ENCODE measurements at places on chromosomes 2 and 18.

GRCh38 chr2:126898636-126899035, at the start of gene TEX51:
Gene TEX51, plus strand, starts transcription at chr2:126898890. Its CDS starts 29 bp downstream, at chr2:126898919.
- no peak for DNase-seq

DNA sequence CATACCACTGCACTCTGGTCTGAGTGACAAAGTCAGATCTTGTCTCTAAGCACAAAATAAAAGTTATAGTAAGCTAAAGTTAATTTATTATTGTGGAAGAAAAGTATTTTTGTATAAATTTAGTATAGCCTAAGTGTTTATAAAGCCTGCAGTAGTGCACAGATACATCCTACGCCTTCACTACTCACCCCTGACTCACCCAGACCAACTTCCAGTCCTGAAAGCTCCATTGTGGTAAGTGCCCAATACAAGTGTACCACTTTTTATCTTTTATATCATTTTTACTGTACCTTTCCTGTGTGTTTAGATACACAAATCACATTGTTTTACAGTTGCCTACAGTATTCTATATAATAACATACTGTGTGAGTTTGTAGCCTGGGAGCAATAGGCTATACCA, 57.5 kb downstream of the UBE2E3 start:
- no peak for DNase-seq

DNA sequence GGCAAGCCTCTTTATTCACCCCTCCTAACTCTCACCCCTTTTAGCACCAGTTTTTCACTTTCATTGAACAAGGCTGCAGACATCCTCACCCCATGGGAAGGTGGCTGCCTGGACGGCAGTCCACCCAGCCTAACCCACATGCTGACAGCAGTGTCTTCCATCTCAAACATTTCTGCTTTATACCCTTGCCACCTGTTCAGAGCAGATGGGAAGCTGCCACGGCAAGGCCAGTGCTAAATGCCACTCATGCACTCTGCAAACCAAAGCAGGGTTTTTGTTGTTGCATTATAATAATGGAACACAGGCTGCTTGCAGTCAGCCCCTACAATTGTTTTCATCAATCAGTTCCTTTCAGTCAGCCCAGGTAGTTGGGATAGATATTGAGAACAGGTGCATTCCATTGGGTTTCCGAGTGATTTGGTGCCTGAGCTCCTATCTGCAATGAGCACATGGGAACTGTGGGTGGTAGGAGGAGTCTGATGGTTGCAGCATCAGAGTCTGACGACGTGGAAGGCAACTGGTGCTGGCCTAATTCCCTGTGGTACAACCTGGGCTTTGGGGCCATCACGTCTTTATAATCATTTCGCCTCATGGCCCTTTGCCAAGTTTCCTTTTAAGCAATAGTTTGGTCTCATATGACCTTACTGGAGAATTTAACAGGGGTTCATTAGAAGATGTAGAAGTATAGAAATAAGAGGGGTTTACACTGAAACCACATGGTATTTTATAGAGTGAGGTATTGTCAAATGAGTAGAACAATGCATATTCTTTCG, 252.5 kb upstream of the SP5 start:
- DNase-seq = no peak

GRCh38 chr2:119645173-119645855, 33.7 kb upstream of the TMEM177 start:
- DNase-seq = no peak

GRCh38 chr2:227816507-227817294, 3.1 kb downstream of the CCL20 start:
- DNase-seq = no peak

DNA sequence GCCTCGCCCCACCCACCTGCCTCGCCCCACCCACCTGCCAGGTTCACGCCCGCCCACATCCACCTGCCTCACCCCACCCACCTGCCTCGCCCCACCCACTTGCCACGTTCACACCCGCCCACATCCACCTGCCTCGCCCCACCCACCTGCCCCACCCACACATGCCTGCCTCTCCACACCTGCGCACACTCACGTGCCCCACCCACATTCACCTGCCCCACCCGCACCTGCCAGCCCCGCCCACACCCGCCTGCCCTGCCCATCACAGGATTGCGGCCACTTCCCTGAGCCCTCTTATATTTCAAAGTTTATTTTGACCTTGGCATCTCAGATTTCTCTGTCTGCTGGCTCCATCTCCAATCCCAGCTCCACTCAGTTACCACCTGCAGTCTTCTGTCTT, 217.5 kb upstream of the SOX11 start:
- no peak for DNase-seq

DNA sequence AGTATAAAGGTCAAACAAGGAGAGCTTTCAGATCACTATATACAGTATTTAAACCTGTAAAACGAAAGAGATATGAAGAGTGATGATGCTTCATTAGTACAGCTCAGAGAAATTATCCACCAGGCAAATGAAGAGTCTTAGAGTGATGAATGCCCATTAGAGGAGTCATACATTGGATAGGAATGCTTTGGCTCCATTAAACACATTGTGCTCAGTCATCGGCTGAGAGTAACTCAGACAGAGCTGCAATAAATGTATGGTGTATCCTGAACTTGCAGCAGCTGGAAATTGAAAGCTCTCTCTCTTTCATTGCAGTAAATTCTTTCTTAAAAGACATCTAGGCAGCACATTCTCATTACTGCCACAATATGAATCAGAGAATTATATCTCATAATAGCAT, 340.8 kb upstream of the SPHKAP start:
- DNase-seq = no peak

DNA sequence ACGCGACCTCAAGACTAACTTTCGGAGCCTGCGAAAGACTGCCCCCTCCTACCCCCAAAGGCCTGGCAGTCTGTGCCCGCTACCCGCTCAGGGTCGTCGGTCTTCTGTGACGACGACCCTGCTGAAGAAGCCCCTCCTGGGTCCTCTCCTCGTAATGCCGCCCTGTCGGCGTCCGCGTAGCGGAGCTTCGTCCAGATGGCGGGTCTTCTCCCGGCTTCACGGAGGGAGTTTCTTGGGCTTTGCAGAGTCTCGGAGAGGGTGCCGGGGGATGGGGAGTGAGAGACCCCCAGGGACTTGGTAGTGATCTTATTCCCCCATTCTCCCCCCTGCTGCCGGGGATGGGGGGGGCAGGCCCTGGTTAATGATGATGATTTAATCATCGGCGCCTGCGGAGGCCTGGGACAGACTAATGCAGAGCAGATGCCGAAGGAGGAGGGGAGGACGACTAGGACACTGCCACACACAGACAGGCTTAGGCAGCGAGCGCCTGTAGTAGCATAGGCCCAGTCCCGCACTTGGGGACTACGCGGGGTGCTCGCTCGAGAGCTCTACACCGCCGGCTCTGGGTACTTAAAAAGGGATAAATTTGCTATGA, 528 bp upstream of the PCGF1 start:
- no peak for DNase-seq

DNA sequence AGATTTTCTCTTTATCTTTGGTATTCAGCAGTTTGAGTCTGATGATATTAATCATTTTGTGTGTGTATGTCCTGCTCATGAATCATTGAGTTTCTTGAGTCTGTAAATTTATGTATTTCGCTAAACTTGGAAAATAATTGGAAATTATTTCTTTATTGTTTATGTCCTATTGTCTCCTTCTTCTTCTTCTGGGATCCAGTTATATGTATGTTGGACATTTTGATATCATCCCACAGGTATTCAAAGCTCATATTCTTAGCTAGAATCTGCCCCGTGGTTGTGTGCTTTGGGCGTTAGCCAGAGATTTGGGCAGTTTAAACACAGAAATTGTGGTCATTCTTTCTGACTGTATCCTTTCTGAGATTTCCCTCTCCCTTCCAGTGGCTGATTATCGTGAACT, 243.0 kb upstream of the SPRED2 start:
- no peak for DNase-seq

DNA sequence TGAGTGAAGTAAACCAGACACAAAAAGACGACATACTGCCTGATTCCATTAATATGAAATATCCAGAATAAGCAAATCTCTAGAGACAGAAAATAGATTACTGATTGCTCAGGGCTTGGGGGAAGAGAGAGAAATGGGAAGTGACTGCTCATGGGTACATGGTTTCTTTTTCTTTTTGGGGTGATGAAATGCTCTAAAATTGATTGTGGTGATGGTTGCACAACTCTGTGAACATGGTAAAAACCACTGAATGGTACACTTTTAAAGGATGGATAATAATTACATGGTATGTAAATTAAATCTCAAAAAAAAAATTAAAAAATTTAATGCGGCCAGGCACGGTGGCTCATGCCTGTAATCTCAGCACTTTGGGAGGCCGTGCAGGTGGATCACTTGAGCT, 39.3 kb downstream of the RPL31 start:
- no peak for DNase-seq

DNA sequence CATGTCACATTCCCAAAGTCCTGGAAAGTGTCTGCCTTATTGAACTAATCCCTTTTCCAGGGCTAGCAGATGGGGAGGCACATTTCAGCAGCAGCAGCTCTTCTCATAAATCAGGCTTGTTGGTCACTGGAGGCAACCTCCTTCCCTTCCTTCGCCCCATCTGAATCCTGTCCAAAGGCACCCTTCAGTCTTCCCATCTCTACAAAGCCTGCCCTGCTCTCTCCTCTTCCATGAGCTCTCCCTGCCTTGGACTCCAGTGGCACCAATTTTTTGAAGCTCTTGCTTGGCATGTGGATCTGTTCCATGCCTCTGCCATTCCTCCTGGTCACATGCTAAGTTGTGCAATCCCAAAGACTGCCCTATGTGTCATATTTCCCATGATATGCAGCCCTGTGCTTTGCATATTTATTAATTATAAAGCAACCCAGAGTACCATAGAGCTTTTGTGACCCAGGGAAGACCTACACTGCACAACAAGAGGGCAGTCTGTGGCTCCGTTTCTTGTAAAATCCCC, 70.3 kb downstream of the ANTXR1 start:
- no peak for DNase-seq

GRCh38 chr18:944440-944839, 39.8 kb downstream of the ADCYAP1 start:
- DNase-seq = no peak

DNA sequence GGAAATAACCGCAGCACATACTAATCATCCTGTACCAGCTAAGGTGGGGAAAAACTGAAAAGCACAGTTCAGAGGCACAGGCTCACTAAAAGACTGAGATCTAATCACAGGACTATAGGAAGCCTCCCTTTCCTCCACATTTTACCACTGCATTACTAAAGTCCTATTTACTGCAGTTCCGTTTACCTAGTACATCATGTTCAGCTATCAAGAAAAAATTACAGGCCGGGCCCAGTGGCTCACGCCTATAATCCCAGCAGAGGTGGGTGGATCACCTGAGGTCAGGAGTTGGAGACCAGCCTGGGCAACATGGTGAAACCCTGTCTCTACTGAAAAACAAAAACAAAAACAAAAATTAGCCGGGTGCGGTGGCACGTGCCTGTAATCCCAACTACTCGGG, 11.0 kb upstream of the NBEAL1 start:
- DNase-seq = no peak

DNA sequence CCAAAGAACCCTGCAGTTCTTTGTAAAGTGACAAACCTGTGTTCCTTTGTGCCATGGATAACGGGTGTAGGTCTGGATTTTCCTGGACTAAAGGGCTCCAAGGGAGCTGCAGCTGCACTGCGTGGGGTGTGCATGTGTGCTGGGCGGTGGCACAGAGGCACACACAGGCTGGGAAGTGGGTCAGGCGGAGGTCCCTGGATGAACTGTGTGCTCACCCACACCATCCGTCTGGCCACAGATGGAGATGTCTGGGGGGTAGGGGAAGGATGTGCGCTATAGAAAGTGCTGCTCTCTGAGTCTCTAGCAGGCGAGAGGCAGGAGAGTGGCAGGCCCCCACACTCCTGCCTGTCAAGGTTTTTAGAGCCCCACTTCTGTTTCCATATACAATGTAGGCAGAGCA, 137.2 kb downstream of the LOXHD1 start:
- DNase-seq = no peak

GRCh38 chr2:72028351-72028995, 119.2 kb downstream of the CYP26B1 start:
- no peak for DNase-seq

- no peak for DNase-seq
Observed at GRCh38 chr18:7512348-7512747, 54.8 kb upstream of the PTPRM start.

- DNase-seq = no peak
Observed at GRCh38 chr18:13235421-13235831, 16.9 kb downstream of the LDLRAD4 start.

GRCh38 chr2:184555352-184555751, 43.0 kb upstream of the ZNF804A start:
- DNase-seq = no peak

GRCh38 chr18:46335534-46336101, 231.4 kb downstream of the HAUS1 start:
- DNase-seq = no peak

DNA sequence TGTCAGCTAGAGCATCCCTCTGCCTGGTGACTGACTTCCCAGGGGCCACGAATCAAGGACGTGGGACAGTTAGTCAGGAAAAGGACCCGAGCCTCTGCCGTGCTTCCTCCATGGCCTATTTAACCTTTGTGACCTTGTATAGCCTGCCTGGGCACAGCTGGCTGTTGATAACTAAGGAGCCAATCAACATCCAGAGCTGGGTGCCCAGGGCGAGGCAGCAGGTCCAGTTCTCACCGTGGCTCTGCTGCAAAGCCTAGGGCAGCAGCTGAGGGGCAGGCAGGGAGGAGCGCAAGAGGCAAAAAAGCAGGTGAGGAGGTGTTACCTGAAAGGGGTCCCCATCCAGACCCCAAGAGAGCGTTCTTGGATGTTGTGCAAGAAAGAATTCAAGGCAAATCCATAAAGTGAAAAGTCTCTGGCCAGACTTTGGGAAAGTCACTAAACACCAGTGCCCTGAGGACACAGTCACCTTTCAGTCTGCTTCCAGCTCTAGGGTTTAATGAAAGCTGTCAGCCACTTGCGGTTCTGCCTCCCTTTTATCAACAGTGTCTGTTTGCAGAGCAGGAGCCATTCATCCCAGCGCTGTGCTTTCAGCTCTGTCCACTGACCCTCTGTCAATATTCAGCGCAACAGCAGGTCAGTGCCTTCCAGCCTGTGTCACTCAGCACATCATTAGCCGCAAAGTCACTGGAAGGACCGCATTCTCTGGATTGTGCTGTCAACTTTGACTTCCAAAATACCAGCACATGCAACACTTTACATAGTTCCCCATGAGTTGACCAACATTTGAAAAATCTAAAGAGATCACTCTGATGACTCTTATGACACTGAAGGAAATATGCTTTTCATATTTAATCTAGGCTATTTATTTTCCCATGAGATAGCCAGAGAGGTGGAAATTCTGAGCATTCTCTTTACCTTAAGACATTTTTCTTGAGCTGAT, 38.6 kb upstream of the ASAP2 start:
- peak; percentile 51 for DNase-seq

DNA sequence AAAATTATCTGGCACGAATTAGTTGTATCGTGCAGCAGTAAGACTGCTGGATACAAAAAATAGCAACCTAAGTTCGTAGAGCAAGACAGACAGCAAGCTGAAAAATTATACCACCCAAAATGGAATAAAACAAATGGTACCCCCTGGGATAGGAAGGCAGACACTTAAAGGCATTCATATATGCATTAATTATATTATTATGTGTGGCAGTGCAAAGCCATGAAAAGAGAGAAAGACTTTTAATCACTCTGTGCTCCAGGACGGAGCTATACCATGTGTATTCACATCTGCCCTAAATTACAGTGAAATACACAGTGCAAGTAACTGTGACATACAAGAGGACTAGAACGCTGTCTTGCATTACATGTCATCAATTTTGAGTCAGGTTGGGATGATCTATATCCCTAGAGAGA, 235.9 kb downstream of the GULP1 start:
- no peak for DNase-seq

GRCh38 chr18:42069036-42069435, 114.0 kb downstream of the PIK3C3 start:
- no peak for DNase-seq

All from DMS153 (cell line).